ENCODE measurements at places on chromosomes 3 and 15.

- DNase-seq = no peak
Observed at GRCh38 chr15:101168463-101168824, 83.4 kb downstream of the CHSY1 start.

DNA sequence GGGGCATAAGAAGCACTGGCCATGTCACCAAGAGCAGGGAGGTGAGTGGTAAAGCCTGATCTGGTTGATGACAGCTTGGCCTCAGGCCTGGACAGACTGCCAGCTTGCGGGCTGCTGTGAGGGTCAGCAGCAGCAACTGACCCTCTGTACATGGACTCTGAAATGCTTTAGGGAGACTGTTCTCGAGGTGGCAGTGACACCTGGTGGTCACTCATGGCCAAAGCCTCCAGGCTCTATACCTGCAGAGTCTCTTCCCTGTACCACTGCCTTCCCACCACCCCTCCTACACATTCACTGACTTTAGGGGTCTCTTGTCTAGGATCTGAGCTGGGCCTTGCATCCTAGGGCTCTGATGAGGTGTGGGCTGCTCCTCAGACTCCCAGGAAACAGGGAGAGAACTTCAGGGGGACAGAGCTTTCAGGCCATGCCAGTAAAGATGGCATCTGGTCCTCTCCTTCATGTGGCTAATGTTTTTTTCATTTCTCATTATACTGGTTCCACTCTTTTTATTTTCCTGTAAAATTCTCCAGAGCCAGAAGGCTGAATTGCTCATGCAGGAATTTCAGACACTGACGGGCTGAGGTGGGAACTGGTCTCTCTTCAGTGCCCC, 17.2 kb upstream of the TIMP4 start:
- DNase-seq = peak; percentile 37

GRCh38 chr3:66196633-66197032, 24.2 kb upstream of the SLC25A26 start:
- no peak for DNase-seq

GRCh38 chr3:190495354-190495753, 18.5 kb upstream of the IL1RAP start:
- DNase-seq = no peak

DNA sequence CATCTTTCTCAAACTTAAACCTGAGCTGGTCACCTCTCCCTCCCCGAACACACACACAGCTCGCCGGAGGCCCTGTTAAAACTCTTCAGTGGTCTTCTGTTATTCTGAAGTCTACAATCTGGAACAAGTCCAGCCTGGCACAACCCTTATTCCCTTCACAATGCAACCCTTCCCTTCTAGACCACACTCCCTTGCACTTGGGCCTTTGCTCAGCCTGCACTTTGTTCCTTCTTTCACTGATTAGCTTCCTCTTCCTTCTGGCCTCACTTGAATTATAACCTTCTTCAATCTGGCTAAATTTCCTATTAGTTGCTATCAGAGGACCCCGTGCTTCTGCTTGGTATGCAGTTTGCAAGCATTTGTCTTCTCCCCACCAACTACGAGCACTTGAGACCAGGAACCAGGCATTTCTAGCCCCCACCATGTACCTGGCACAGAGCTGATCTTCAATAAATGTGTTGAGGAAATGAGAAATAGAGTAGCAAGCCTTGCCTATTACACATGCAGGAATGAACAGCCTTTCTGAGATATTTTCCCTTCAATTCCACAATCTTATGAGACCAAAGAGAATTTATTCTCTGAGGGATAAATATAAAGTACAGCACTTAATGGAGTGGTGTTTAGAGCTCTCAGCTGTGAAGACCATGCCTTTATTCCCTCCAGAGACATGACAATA, 663.1 kb upstream of the ADAMTS9 start:
- no peak for DNase-seq

DNA sequence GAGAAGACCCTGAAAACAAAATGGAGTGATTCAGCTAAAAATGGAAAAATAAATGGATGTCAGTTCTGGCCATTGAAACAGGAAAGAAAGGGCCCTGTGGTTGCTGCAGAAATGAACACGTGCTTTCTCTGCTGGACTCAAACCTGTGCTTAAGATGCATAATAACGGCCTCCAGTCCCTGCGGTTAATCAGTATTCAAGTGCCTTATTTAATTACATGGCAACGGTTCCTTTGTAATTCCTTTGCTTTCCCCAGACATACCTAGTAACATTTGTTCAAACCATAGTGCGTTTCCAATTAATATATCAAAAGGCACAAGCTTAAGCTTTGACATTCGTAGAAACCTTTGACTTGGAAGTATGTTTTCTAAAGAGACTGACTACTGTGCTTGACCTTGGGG, 428.3 kb downstream of the GABRG3 start:
- no peak for DNase-seq

DNA sequence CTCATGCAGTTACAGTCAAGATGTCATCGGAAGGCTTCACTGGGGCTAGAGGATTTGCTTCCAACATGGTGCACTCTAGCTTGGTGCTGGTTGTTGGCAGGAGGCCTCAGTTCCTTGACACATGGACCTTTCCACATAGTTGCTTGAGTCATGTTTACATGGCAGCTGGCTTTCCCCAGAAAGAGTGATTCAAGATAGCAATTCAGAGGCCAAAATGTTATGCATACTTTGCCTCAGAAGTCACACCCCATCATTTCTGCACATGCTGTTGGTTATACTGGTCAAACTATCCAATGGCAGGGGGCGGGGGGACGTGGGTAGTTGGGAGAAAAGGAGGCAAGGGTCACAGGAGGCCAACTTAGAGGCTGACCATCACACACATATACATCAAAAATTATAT, 58.7 kb downstream of the FOXB1 start:
- DNase-seq = no peak

GRCh38 chr3:138383715-138384465, 35.5 kb downstream of the MRAS start:
- DNase-seq = no peak

GRCh38 chr3:13274125-13274524, 146.0 kb downstream of the NUP210 start:
- no peak for DNase-seq

- DNase-seq = no peak
Observed at GRCh38 chr3:178274711-178275110, 261.5 kb upstream of the KCNMB2 start.

DNA sequence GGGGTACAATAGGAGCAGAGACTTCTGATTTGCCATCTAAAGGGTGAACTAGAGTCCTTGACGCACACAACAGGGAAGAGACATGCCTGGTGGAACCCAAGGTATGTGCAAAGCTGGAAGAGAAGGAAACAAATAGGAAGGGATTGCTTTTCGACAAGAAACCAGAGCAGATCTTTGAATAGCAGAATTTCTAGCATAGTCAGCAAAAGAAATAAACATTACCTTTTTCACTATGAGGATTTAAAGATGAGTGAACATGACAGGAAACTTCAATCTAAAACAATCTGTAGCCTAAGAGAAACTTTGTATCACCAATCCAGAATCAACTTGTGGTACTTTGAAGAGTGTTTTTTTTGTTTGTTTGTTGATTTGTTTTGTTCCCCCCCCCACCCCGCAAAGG, 4.9 kb downstream of the IL5RA start:
- DNase-seq = no peak

GRCh38 chr15:63499611-63500010, 4.8 kb upstream of the USP3 start:
- no peak for DNase-seq

DNA sequence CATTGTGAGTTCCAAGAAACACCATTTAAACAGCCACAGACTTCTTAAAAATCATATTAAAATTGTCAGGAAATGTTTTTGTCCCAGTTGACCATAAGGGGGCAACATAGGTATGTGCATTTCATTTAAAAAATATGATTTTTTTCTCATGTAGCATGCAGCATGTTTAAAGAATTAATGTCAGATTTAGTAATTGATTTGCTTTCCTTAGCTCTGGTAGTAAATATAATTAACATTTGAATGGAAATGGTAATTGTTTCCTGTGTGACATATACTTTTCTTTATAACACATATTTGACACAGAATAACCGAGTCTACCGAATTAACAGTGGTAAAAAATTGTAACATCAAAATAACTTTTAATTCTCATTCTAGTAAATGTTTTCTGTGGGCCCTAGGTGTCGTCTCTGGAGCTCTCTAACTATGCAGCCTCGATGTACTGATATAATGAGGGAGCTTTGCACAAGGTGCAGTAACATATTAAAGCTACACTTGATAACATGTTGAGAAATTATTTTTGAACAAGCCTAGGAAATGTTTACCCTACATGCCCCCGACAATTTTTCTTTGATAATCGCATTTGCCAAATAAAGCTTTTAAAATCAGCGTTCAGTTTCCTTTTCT, 34.9 kb downstream of the NXPE3 start:
- DNase-seq = no peak

- DNase-seq = no peak
Observed at GRCh38 chr15:37931321-37931720, 3.1 kb upstream of the TMCO5A start.

- DNase-seq = no peak
Observed at GRCh38 chr3:173826416-173826815, 428.9 kb downstream of the NLGN1 start.

GRCh38 chr3:6416049-6416661, 444.8 kb upstream of the GRM7 start:
- no peak for DNase-seq

DNA sequence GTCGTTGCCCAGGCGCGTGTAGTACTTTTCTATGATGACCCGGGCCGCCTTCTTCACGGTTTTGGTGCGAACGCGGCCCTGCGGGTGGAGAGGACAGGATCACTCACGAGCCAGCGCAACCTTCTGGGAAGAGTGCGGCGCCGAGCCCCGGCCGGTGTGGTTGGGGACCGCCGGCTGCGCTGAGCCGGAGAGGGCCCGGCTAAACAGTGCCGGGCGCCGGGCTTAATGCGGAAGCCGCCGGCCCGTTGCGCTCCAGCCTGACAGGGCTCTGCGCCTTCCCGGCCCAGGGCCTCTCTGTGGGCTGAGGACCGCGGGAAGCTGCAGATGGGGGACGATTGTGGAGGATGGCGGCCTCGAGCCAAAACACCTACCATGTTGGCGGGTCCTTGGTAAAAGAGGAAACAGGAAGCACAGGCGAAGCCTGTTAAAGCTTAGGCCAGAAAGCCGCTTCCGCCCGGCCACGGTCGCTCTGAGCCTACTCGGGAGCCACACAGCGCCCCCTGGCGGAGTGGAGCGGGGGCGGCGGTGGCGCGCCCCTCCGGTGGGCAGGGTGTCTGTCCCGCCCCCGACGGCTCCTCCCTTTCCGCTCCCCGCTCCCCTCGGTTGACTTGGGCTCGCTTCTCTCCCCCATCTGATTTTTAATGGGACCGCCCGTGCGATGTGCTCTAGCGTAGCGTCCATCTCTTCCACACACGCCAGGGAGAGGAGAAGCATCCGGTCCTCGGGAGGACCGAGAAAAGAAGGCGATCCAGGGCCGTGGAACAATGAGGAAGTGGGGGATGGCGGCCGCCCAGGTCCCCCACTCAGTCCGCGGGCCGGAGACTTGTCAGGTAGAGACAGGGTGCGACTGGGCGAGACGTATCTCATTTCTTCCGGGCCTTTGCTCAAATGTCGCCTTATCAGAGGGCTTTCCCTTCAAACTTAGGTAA, at the start of gene RPS17:
Gene RPS17 (minus strand): TSS at position 403 of the 929 bp plus-strand sequence. CDS start 29 bp downstream, at position 374.
- peak; percentile 97 for DNase-seq

DNA sequence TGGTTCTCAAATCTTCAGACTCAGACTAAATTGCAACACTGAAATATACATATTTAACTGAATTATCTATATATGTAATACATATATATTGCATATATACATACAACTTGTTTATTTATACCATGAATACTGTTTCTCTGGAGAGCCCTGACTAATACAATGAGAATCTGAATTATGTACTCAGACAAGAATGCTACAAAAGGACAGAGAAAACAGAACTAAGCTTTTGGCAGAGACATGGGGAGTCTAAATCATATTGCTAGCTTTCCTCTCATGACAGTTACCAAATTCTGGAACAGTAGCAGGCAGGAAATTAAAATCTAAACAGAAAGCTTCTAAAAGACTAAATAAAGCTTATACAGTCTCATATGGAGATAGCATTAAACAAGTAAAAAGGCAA, 142.4 kb upstream of the KCNMB2 start:
- no peak for DNase-seq

DNA sequence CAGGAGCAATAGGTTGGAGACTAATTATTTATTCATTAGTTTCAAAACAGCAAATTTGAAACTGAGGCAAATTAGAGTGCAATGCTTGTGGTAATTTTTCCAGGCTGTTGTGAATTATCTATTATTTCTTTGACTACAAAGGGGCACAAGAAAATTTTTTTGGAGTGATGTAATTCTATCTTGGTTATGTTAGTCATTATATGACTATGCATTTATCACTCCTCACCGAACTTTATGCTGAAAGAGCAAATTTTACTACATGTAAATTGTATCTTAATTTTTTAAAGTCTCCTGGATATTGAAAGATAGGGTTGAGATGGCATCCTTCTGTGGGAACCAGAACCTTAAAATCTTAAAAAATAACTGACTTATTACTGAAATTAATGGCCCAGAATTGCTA, 320.0 kb upstream of the ROBO1 start:
- DNase-seq = no peak

- DNase-seq = peak; percentile 63
Observed at GRCh38 chr15:31489801-31490646, 163.4 kb downstream of the KLF13 start.

GRCh38 chr3:16768014-16768413, 116.7 kb upstream of the PLCL2 start:
- DNase-seq = no peak

DNA sequence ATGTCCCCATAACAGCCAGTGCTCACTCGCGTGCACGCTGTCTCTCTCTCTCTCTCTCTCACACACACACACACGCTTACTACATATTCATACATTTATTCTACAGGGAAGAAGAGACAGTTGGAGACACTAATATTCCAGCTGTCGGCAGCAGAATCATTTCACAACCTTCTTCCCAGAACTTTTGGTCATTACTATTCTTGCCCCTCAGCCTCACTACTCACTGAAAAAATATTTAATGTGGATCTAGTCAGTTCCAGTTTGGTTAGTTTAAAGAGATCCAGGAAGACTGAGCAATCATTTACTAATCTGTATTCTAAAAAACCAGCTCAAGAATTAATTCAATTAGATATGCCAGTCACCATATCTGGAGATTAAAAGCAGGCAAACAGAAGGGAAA, 394.9 kb downstream of the PTPRG start:
- no peak for DNase-seq

DNA sequence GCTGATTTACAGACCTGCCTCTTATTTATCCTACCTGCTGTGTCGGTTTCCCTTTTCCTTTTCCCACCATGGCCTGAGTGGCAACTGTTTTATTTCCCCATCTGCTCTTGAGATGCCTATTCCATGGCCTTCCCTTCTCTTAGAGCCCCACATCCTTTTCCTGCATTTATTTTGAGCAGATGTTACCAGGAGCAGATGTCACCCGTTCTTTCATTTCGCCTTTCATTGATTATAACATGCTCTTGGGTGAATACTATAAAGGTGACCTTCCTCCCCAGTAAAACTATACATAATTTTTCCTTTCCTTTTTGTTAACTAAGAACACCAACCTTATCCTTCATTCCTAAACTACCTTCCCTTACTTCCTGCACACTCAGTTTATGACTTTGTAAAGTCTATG, 8.5 kb upstream of the P2RY1 start:
- no peak for DNase-seq
